ENCODE measurements at places on chromosomes 5 and 9.

DNA sequence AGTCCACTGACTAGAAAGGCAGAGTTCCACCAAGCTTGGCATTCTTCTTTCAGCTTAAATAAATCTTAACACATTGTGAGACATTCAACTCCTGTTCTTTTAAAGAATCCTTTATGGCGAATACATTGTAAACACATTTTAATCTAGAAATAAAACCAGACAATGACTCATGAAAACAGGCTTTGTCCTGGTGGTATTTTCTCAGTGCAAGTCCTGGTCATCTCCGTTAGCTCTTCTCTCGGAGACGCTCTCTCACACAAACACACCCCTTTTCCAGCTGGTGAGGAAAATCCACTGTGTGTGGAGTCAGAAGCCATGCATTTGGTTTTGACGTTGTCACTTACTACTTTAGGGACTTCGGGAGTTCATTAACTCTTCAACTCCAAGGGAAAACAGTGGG lies 140.4 kb downstream of the AUH start:
- no peak for DNase-seq

- DNase-seq: no peak
These were observed 88.8 kb downstream of the SECISBP2 start for GRCh38 chr9:89407070-89407469.

- no peak for DNase-seq
These were observed 184.2 kb downstream of the RAB3C start for GRCh38 chr5:58767104-58767503.

DNA sequence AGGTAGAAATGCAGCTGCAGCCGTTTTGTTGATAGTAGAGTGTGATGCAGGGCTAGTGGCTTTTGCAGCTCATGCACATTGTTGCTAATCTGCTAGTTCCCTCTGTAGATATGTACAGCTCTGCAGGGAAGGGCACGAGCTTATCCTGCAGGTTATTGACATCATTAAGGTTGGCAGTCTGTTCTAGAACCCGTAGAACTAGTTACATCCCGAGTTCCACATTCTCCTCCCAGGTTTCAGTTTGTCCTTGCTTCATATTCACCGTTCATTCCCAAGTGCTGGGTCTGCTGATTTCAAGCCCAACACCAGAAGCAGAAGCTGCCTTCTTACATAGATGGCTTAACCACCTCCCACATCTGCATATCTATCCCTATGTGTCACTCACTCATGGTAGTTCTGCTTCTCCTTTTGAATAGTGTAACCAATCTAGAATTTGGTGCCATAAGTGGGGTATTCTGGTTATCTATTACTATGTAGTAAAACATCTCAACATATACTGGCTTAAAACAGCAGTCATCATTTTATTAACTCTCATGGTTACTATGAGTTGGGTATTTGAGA lies 38.1 kb downstream of the CRHBP start:
- DNase-seq: no peak

DNA sequence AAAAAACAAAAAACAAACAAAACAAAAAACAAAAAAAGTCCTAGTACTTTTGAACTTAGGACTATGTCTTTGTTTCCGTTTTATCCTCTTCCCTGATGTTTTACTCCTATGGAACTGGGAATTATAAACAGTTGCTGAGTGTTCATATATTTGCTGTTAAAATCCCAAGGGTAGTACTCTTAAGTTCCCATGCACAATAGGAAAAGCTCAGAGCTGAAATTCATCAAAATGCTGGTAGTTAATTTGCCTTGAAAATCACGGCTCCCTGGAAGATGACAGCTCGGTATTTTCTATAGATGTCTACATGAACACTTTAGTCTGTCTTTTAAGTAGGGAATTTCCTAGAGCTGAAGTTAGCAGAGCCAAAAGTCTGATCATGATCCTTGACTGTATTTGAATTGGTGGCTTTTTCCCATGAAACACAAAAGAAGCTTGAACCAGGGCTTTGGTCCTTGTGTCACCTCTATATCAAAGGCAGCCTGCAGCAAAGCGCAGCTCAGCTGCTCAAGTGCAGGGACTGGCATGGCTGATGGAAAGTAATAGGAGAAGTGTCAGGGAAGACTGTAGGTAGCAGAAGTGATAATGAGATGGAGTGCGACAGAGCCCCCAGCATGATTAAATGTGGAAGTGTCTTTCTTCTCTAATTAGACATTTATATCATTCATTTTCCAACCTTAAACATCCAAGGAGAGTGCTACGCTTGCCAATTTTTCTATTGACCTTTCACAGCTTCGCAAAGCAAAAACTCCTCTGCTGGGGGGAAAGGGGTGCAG lies 310.9 kb downstream of the TRIM36 start:
- DNase-seq: no peak
